ENCODE measurements at places on chromosomes 2 and 18.

GRCh38 chr2:216210701-216211540 lies 101.8 kb downstream of the XRCC5 start:
- no peak for DNase-seq

- DNase-seq: no peak
Measured at GRCh38 chr2:85998071-85998991, 107.4 kb downstream of the POLR1A start.

GRCh38 chr2:65607662-65608305 lies 175.4 kb upstream of the SPRED2 start:
- no peak for DNase-seq

DNA sequence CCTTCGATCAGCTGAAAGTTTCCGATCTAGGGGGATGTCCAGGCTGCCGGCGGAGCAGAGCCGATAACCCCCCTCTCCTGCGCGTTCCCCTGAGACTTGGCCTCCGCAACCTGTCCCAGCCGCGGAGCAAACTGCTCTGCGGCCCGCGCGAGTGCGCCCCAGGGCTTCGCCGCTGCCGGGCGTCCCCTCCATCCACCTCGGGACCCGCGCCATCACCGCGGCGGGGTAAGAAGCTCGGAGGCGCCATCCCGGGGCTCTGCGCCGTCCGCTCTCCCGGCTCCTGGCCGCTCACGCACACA lies 990 bp upstream of the GDF7 start:
- DNase-seq: no peak

DNA sequence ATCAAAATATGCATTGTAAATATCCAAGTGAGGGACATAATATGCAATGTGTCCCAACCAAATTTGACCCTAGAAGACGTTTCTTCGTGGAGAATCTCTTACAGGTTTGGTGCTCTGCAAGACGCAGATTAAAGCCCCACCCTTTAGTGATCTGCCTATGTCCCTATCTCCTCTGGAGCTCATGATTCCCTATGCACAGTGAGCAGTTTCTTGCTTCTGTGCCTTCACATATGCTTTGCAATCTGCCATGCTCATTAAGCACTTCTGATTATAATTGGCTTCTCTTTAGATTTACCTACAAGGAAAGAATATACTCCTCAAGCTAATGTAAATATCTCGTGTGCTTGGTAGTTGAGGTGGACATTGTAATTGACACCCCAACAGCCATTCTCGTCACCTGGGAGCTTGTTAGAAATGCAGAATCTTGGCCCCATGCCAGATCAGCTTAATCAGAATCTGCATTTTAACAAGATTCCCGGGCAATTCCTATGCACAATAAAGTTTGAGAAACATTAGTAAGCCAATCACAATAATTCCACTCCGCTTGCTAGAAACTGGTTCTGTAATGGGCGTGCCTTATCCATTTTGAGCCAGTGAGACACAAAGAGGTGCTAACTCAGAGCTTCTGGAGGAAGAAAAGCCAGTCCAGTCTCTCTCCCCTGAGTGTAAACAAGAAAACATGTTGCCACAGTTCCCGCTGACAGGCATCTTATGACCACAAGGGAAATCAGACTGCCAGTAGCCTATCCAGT lies 2.8 kb upstream of the PUM2 start:
- DNase-seq: peak; percentile 17

DNA sequence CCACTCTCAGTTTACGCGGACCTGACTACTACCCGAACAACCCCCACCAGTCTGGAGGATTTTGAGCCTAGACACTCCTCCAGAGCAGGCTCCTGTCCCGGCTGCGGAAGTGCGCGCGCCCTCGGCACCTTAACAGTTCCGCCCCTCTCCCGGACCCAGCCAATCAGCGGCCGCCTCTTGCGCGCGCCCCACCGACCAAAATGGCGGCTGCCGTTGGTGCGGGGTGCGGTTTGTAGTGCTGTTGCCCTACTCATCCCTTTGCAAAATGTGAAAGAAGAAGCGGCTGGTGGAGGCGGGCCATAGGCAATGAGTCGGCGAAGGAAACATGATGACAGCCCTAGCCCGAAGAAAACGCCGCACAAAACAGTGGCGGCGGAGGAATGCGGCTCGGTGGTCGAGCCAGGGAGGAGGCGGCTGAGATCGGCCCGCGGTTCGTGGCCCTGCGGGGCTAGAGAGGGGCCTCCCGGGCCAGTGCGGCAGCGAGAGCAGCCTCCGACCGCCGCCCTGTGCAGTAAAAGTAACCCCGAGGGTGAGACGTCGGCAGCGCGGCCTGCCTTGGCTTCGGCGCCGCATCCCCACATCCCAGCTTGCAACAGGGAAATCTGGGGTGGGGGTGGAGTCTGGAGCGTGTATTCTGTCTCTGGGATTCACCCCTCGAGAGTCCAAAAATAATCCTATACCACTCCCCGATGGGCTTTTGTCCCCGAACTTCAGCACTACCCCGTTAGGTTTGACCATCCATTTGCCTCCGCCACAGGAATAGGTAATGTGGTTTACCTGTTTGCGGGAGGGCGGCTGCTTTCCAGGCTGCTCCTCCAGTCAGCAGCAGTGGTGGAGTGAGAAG lies at the start of gene ETAA1:
ETAA1 (plus strand) TSS at position 191 of the 844 bp plus-strand sequence; CDS start at position 307, 116 bp downstream.
- peak; percentile 70 for DNase-seq

GRCh38 chr2:105379741-105380186 lies 19.1 kb downstream of the FHL2 start:
- no peak for DNase-seq

- DNase-seq: no peak
Measured at GRCh38 chr18:68376926-68377325, 338.0 kb downstream of the TMX3 start.

DNA sequence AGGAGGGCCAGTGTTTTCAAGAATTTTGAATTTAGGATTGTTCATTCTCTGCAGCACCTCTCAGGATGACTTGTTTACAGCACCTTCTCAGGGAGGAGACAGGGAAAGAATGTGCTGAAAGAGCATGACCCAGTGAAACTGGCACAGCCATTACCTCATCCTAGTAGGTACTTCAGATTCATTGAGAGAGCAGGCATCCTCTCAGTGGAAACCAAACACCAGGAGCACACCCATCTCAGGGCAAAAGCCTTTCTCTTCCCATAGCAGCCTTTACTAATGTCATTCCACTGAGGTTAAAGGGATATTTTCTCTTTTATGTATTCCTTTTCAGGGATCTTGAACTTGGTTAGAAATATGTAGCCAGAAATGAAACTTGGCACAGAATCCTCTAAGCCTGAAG lies 2.6 kb downstream of the MAP2 start:
- peak; percentile 92 for DNase-seq

GRCh38 chr18:25097569-25098056 lies 254.4 kb downstream of the ZNF521 start:
- DNase-seq: no peak

DNA sequence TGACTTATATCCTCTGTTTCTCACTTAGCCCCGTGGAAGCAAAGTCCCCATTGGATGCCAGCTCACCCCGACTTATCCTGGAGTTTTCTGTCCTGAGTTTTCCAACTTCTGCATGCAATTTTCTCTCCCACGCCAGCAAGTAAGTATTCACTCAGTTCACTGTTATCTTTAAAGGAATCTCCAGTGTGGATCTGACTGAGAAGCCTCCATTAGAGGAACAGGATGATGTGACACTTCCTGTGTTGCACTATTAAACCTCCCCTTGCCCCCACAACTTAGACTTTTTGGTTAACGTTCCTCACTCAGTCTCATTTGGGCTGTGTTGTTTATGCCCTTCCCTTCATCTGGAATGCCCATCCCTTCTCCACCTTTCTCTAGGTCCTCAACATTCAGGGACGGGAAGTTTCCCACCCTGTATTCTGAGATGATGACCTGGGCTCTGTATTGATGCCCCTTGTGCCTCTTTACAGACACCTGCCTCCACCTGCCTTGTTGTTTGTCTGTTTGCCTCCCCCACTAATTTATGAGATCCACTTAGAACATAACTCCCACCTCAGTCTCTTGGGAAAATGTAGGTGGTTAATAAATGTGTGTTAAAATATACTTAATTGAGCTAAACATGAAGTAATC lies 536.1 kb upstream of the RAB6C start:
- DNase-seq: no peak

- no peak for DNase-seq
Measured at GRCh38 chr2:178197791-178198190, 3.5 kb downstream of the OSBPL6 start.

DNA sequence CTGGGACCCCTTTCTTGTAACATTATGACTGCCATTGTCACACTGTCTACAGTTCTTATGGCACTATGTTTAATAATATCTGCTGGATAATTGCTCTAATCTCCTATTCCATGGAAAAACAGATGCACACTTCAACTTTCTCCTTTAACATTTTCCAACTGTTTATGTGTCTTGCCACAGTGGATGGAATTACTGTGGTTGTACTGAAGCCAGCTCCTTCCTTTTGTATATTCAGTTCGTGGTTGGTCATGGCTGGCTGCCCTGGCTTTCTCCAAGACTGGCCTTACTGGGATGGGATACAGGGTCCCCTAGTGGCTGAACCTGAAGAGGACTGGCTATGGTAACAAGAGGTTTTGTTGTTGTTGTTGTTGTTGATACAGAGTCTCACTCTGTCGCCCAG lies 113.9 kb downstream of the SS18 start:
- DNase-seq: no peak

DNA sequence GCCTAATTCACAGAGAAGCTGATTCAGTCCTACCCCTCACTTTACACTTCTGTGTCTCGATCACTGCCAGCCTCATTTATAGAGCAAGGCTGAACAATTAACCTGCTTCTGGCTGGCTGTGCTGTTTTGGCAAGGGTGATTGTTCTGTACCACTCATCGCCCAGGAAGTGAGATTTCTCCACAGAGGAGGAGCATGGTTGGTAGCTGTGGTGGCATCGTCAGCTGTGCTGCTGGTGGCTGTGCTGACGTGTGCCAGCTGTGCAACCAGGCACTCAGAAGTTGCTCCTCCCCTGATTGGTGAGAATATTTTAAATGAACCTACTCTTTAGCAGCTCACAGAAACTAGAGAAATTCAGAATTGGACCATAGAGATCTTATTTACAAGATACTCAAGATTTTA lies 158.3 kb downstream of the EML6 start:
- no peak for DNase-seq

DNA sequence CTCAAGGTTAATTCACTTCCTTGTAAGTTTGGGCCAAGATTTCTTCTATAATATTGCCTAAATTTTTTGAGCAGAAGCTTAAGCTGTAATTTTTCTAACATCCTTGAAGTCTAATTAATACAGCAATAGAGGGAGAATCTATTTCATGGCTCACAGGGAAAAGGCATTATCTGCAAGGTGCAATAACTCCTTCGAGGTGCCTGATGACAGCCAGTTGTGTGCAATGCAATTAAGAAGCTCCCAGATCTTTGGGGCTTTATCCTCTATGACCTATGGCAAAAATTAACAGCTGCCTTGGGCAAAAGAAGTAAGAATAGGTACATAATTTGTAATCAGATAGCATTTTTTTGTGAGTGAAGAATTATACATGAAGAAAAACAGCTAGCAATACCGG lies 554.6 kb upstream of the SALL3 start:
- no peak for DNase-seq

GRCh38 chr18:8976606-8977005 lies 125.9 kb upstream of the NDUFV2 start:
- no peak for DNase-seq

DNA sequence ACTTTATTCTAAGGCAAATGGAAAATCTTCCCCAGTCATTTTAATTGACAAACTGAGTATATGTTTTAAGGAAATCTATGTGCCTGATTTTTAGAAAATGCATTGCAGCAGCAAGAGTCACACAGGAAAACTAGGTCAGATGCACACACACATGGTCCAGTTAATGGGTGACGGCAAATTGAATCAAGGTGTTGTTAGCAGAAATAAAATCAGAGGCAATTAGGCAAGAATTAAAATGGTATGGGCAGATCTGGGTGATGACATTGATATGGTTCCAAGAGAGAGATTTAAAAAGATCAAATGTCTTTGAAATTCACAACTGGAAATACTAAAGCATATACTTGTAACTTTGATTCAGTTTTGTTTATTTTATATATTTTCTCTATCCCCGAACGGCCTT lies 174.2 kb upstream of the CDH19 start:
- DNase-seq: no peak

GRCh38 chr2:118047380-118047826 lies 33.5 kb upstream of the CCDC93 start:
- no peak for DNase-seq

GRCh38 chr2:8663997-8664396 lies 17.9 kb upstream of the ID2 start:
- DNase-seq: no peak
